ENCODE measurements at places on chromosomes 1 and 21.

GRCh38 chr21:36994501-36995158 lies 11.9 kb upstream of the RIPPLY3 start:
- DNase-seq = no peak

DNA sequence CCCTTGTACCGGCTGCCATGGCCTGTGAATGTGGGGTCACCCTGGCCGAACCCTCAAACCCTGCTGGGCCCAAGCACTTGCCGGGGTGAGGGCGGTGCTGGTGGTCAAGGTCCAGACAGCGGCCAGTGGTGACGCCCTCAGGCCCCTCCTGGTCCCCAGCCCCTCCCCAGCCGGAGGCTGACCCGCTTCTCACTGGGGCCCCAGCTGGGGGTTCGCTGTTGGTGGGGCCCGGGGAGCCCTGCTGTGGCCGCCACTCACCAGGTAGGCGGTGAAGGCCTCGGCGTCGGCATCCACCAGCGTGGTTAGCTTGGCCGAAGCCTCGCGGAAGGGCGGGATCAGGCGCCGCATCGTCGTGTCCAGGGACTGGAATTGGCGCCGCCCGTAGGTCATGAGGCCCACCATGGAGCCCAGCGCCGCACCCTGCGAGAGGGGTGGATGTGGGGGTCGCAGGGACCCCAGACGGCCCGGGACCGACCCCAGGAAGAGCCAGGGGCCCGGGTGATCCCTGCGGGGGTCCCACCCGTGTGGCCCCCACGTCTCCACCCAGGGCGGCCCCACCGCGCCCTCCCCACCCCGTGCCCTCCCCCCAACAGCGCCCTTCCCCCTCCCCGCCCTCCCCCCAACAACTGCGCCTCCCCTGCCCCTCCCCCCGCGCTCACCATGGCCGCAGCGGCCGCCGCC lies 10.1 kb downstream of the FTCD start:
- DNase-seq = no peak

DNA sequence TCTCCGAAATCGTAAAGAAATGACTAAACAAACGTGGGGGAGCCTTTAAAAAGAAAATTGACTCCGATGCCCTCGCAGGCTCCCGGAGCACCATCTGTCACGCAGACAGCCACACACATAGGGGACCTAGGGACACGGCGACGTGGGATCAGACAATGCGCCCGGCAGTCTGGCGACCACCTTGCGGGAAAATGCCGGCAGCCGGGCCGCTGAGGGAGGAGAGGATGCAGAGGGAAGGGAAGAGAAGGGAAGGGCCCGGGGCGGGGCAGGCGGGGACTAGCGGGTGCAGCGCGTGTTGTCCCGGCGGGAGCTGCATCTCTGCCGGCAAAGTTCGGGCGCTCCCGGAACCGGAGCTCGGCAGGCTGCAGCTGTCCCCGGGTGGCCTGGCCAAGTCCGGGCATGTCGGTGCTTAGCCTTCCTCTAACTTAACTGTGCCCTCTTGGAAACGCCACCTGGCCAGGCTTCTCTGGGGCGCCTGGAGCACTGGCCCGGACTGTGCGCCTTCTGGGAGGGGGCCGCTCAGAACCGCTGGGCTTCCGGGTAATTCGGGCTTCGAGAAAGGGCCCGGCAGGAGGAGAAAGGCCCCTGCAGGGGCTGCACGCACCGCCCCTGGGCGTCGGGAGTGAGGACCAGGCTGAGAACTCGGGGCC lies 1.8 kb downstream of the NHLH2 start:
- no peak for DNase-seq

DNA sequence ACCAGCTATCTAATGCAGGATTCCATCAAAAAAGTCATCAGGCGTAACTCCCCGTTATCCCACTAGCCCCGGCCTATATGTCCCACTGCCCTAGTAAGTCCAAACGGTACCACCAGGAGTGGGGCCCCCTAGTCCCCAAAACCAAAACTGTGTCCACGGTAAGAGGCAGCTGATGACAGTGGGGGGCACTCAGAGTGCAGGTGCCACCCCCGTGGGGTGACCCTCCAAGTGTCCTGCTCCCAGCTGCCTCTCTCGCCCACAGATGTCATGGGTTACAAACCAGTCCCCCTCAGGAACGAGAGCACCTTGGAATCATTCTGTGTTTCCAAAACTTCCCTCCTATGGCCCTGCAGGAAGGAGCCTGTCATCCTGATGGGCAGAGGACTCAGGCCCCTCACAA lies 10.9 kb upstream of the AURKAIP1 start:
- DNase-seq = no peak

GRCh38 chr1:207140536-207140935 lies 36.5 kb downstream of the C4BPA start:
- no peak for DNase-seq

- no peak for DNase-seq
These were observed 42.9 kb downstream of the CRYAA start for GRCh38 chr21:43211760-43212115.

DNA sequence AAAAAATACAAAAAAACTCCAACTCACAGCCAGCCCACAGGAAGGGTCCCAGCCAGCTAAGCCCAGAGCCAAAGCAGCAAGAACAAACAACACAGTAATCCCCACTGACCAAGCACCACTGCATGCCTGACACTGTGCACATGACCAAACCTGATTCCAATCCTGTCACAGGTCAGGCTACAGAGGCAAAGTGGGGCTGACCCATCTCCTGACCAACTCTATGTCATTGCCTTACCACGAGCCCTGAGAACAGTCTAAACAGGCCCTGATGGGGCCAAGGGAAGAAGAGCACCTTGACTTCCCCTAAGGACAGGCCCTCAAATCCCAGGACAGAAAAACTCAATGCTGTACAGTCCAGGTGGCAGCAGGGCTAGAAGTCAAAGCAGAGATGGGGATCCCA lies 2.4 kb downstream of the LSS start:
- DNase-seq = no peak

DNA sequence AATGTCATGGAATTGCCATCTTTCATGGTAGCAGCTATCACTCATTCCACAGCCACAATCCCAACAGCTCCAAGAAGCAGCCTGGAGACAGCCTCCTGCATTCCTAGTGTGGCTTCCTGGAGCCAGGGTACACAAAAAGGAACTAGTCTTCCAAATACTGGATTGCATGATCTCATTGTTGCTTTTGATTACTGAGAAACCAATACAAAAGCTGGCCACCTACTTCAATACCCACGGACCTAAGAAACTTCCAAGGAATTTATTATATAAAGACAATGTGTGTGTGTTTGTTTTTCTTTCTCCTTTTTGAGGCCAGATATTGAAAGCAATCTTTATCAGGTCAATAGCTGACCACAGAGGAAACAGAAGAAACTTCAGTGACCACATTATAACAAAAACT lies 25.6 kb downstream of the CEP170 start:
- no peak for DNase-seq

DNA sequence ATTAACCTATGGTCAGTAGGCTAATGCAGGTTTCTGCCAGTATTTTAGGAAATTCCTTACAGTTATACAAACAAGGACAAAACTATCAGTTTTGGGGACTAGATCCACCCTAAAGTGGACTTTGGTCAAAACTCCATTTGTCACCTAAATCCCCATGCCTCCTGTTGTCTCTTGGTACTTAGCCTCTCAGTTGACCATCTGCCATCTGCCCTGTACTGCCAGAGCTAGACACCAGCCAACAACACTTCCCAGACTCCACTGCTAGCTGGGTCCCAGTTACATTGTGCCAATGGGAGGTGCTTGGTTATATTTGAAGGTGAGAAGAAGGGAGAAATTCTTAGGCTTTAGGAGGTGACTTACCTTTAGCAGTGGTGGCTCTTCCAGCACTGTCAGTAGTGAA lies 17.0 kb upstream of the BSDC1 start:
- DNase-seq = no peak

- no peak for DNase-seq
These were observed 12.9 kb downstream of the MYOG start for GRCh38 chr1:203072911-203073310.

GRCh38 chr1:67390041-67390887 lies 39.9 kb downstream of the SERBP1 start:
- no peak for DNase-seq

DNA sequence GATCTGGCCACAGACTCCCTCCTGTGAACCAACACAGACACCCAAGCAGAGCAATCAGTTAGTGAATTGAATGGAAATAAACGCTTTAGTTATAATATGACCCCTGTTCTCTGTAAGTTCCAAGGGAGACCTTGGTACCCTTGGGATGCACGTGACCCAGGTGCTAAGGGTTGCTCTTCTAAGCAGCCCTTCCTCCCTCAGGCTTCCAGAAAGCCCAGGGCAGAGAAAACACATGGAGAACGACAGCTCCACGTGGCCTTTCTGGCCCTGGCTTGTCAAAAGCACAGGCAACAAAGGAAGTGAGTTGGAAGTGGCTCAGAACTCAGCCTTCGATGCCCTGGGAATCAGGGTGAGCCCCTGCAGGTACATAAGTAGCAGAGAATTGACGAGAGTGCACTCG lies 57.4 kb downstream of the LACTBL1 start:
- no peak for DNase-seq

GRCh38 chr1:110292031-110292741 lies 47.0 kb upstream of the RBM15 start:
- no peak for DNase-seq

GRCh38 chr1:220367833-220368232 lies 95.6 kb upstream of the RAB3GAP2 start:
- no peak for DNase-seq

DNA sequence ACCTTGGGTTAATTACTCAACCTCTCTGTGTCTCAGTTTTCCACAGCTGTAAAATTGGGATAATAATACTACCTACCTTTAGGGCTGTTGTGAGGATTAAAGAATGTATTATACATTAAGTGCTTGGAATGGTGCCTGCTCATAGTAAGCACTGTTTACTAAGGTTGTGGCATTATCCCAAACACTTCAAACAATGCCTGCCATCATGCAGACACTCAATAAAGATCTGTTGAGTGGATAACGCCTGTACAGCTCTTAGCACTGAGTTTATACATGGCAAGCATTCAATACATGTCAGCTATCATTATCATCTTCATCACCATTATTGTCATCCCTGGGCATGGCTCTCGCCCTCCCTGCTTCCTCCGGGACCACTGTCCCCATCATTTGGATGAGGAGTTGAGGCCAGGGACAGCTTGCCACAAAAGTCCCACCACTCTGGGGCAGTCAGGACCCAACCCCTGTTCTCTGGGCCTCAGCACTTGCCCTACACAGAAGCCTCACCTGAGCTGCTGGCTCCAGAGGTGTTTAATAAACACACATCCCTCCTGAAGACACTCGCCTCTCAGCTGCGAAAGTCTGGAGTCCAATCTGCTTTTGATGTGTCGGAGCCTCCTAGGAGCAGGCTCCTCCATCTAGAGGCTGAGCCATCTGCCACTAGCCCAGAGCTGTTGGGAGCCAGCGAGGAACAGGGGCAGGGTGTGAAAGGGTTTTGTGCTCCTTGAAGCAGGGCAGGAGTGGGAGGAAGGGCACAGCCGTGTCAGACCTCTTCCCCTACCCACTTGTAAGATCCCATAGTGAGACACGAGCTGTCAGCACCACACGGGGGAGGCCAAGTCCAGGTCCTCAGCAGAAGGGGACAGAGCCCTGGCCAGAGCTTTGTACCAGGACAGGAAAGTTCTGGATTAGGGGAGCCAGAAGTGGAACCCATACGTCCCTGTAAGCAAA lies 80.9 kb upstream of the ZC3H12A start:
- no peak for DNase-seq

GRCh38 chr1:36253161-36253862 lies 29.1 kb downstream of the THRAP3 start:
- DNase-seq = no peak

GRCh38 chr1:163875200-163875926 lies 553.6 kb downstream of the NUF2 start:
- DNase-seq = no peak

- DNase-seq = no peak
These were observed 9.8 kb upstream of the KCNA3 start for GRCh38 chr1:110684491-110684890.

GRCh38 chr1:231039161-231040018 lies 664 bp downstream of the FAM89A start:
- DNase-seq = no peak

- no peak for DNase-seq
These were observed 30.2 kb downstream of the LDLRAP1 start for GRCh38 chr1:25573591-25573930.

- DNase-seq = no peak
These were observed 31.6 kb downstream of the SOX13 start for GRCh38 chr1:204104331-204105130.

DNA sequence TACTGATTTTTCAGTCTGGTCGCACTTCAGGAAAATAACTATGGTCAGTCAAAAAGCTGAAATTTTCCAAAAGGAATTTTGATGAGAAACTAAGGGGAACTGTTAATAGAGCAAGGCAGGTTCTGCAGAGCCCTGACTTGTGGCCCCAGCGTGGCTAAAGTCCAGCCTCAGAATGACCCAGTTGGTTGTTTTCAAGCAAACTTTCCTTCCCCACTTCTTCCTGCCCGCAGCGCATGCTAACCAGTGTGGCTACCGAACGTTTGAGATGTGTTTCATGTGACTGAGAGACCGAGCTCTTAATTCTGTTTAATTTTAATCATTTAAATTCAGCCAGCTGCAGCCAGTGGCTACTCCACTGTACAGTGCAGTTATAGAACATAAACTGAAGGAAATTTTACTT lies 6.2 kb upstream of the IL10RB start:
- no peak for DNase-seq

- no peak for DNase-seq
These were observed 245.5 kb downstream of the RPS6KC1 start for GRCh38 chr1:213296558-213296957.

DNA sequence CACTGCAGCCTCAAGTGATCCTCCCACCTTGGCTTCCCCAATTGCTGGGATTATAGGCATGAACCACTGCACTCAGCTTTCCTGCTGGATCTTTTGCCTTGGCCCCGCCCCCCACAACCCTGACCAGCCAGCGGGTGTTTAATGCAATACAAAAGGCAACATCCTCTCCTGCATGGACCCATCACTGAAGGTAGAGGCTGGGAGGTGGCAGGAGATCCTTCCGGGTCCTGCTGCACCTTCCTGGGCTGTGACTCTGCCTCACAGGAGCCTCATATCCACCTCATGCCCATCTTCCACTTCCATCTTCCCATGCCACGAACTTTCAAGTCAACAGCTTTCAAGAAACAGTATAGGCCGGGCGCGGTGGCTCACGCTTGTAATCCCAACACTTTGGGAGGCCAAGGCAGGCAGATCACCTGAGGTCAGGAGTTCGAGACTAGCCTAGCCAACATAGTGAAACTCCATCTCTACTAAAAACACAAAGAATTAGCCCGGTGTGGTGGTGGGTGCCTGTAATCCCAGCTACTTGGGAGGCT lies 11.7 kb upstream of the WNT9A start:
- DNase-seq = no peak

DNA sequence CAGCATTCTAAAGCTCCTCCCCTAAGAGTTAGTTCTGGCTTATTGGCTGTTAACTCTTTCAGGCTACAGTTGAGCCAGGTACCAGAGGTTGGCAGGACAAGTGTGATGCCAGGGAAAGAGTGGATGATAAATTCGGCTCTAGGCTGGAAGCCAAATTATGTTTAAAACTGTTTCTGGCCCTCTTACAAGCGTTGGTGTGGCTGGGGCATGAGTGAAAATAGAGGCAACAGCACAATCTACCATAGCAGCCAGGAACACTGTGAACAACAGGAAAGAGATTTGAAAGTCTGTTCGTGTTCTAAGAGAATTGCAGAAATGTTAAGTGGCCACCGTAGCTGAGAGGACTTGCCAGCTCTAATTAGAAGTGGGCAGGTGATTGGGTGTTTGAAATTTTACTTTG lies 84.2 kb downstream of the CDC7 start:
- no peak for DNase-seq

- DNase-seq = no peak
These were observed 3.9 kb downstream of the SYPL2 start for GRCh38 chr1:109470245-109470644.

- no peak for DNase-seq
These were observed 53.0 kb upstream of the DYNLT5 start for GRCh38 chr1:66699213-66699612.

- DNase-seq = no peak
These were observed 60.9 kb downstream of the PRDM2 start for GRCh38 chr1:13760921-13761320.

Data from NCI-H2081 treated with DMSO at 0.1 percent for 48 hours (cell line).